ENCODE measurements at places on chromosomes 16 and 17.

DNA sequence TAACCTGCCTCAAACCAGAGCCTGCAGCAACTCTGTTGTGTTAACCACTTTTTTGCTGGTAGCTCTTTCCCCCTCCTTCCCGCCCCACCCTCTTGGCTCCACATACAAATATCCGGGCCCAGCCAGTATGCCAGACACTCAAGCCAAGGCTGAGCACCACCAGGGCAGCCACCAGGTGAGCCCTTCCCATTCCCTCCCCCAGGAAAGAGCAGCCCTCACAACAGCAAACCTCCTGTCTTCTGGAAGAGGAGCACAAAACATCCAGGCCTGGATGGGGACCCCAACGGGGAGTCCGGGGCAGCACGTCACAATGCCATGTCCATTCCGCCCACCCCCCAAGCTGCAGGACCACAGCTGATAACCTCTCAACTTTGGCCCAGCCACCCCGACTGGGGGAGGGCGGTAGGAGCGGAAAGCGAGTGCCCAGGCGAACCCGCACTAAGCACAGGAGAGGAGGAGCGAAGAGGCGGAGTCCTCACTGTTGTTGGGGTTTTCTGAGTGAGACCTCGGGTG, 757 bp downstream of the ORMDL3 start:
- peak; percentile 39 for DNase-seq

GRCh38 chr17:81165246-81166032, at the start of gene PVALEF:
PVALEF (plus strand) TSS chr17:81165507; CDS start chr17:81181227, 15,720 bp downstream.
- DNase-seq = no peak

DNA sequence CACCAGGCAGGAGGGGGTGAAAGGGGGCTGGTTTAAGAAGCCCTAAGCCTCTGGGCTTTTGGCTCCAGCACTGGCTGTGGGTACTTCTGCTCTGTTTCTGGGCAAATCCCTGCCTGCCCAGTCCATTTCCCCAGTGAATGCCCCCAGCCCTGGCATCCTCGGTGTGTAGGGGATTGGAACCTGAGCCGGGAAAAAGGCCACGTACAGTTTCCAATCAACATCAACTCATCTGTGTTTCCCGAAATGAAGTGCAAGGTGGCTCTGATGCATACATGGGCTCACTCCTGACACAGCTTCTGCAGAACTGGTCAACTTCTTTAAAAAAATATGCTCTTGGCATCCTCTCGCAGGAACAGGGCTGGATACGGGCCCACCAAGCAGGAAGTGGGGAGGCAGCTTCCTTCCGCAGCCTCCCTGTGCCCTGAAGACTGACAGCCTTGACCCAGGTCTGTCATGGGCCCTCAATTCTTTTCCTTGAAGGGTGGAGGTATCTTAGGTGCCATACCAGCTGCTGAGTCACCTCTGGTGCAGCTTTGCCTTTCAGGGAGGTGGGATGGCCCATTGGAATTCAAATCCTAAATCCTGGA, 73.3 kb downstream of the N4BP1 start:
- no peak for DNase-seq

- DNase-seq = no peak
These were observed 374.3 kb upstream of the GOT2 start for GRCh38 chr16:59108374-59108773.

GRCh38 chr17:72642720-72643119, 449.8 kb downstream of the SLC39A11 start:
- no peak for DNase-seq

GRCh38 chr16:69157196-69157595, 24.7 kb downstream of the UTP4 start:
- DNase-seq = no peak

- DNase-seq = no peak
These were observed 8.4 kb downstream of the CBX4 start for GRCh38 chr17:79830763-79831264.

DNA sequence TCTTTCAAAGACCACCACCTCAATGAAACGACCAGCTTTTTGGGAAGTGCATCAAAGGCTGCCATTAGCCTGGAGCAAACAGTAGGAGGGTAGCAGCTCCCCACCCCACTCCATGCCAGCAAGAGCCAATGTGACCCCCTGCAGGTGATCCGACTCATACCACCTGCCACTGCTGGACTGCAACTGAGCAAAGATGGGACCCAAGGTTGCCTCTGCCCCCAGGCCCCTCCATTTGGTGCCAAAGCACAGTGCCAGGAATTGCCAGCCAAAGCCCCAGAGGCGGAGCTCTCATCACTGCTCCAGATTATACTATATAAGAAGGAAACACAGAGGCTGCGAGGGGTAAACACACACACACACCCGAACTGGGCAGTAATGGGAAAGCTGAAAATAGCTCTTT, 8.3 kb downstream of the PITPNM3 start:
- no peak for DNase-seq

GRCh38 chr16:4496305-4496704, 20.1 kb downstream of the HMOX2 start:
- no peak for DNase-seq

- DNase-seq = no peak
These were observed 262.6 kb downstream of the MAP2K6 start for GRCh38 chr17:69677130-69677529.

GRCh38 chr16:22214889-22215288, 8.8 kb downstream of the EEF2K start:
- DNase-seq = no peak

- no peak for DNase-seq
These were observed 41.5 kb upstream of the ABCC12 start for GRCh38 chr16:48197294-48197693.

DNA sequence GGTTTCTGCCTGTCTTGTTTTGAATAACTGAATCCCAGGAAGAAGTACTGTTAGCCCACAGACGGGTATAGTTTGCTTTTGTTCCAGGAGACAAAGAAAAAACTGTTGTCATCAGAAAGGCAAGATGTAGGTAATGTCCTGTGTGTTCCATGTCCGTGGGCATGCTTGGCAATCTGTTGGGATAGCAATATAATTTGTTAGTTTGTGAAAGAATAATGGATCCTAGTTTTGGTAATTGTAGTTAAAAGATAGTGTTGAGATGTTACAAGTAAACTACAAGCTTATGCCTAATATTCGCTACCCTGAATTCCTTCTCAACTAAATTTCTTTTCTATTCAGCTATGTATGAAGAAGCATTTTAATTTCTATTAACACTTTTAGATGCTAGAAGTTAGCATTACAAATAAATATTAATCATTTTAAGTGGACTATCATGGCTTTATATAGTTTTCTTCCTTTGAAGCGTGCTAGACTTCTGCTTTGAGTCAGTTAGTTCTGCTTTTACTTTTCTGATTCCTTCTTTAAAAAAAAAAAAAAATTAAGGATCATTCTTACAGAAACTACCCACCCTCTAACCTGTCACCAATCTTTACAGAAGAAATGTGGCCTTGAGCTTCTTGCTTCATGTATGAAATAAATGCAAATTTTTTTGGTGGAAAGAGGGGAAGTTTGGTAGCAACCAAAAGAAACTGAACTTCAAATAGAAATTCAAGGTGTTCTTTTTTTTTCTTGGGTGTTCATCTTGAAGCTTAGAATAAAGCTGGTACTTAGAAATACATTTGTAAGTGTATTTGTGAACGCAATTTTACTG, 2.4 kb downstream of the EVI2A start:
- no peak for DNase-seq

GRCh38 chr17:60153606-60154390, 4.0 kb downstream of the CA4 start:
- no peak for DNase-seq

- no peak for DNase-seq
These were observed 65.0 kb downstream of the MPRIP start for GRCh38 chr17:17107281-17107680.

- no peak for DNase-seq
These were observed 72.2 kb downstream of the CLEC16A start for GRCh38 chr16:11016524-11016988.

DNA sequence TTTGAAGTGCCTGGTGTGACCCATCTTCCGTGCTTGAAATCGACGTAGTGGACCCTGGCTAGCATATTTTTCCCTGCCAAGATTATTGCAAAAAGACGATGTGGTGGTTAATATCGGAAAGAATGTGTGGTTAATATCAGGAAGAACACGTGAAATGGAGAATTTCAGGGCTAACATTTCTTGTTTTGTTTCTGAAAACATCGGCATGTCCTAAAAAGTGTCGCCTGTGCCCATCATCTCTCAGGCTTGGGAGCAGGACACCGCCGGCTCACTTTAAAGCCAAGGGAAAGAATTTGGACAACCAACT, 345 bp upstream of the DCXR start:
- DNase-seq = no peak

DNA sequence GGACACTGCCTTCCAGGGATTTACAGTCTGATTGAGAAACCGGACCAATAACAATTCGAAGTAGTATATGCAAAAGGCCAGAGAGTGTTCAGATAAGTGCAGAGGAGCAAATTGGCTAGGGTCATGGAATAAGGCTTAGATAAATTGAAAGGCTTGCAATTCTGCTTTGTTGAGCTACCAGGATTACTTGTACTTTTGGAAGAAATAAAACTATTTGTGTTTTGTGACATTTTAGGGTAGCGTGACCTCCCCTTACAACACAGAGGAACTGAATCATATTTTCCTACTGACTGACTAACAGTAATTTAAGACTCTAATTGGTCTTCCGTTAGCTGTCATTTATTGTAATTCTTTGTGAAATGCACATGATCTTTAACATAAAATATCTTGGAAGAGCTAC, 104.7 kb downstream of the PITPNC1 start:
- no peak for DNase-seq

DNA sequence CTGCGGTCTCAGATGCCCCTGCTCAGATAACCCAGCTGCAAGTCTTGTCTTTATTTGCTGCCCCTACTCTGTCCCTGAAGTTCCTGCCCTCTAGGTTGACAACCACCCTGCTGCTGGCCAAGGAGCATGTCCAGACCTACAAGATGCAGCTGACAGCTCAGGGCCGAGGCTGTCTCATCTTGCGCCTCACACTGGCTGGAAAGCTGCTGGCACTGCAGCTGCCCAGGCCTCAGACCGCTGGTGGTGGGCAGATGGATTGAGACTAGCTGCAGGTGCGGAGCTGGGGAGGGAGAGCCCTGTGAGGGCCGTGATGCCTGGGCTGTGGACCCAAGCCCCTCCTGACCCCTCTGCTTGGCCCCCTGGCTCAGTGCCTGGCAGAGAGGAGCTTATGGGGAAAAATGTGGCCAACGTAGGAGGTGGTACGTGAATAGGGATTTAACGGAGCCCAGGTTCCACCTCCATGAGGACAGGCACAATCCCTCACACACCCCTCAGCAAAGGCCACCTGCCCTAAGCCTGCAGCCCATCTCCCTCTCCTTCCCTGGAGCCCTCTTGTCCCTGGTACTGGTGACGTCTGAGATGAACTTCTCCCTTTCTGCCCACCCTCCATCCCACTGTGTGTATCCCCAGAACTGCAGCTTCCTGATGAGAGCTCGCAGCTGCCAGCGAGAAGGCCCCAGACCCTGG, 8.3 kb upstream of the GALK1 start:
- DNase-seq = no peak

Data from T-helper 9 cell (primary cell).